ENCODE measurements at places on chromosomes 1 and 21.

GRCh38 chr1:114522264-114522575, 11.2 kb upstream of the TRIM33 start:
- no peak for DNase-seq

DNA sequence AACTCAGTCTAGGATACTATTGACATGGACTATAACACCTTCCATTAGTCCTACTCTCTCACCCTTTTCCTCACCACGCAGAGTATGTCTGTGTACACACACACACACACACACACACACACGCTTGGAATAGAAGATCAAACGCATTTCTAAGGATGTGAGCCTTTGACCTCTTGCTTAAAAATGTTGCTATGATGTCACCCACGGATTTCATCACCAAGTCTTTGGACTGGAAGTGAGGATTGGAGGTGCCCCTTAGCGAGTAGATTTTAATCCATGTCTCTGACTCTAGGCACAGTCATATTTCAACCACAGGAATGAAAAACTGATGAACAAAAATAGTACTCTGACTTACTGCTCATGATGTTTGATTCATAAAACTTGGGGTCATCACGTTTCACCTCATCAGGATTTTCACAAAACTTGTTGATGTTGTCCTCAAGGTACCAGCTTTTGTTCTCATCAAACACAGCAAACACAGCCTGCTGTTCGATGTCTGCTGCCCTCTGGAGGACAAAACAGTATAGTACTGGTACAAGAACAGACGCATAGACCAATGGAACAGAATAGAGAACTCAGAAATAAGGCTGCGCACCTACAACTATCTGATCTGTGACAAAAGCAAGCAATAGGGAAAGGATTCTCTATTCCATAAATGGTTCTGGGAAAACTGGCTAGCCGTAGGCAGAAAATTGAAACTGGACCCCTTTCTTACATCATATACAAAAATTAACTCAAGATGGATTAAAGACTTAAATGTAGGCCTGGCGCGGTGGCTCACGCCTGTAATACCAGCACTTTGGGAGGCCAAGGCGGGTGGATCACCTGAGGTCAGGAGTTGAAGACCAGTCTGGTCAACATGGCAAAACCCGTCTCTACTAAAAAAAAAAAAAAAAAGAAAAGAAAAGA, 39.9 kb downstream of the F5 start:
- DNase-seq = peak; percentile 2

- DNase-seq = no peak
These were observed 173.9 kb downstream of the HHIPL2 start for GRCh38 chr1:222373831-222374602.

DNA sequence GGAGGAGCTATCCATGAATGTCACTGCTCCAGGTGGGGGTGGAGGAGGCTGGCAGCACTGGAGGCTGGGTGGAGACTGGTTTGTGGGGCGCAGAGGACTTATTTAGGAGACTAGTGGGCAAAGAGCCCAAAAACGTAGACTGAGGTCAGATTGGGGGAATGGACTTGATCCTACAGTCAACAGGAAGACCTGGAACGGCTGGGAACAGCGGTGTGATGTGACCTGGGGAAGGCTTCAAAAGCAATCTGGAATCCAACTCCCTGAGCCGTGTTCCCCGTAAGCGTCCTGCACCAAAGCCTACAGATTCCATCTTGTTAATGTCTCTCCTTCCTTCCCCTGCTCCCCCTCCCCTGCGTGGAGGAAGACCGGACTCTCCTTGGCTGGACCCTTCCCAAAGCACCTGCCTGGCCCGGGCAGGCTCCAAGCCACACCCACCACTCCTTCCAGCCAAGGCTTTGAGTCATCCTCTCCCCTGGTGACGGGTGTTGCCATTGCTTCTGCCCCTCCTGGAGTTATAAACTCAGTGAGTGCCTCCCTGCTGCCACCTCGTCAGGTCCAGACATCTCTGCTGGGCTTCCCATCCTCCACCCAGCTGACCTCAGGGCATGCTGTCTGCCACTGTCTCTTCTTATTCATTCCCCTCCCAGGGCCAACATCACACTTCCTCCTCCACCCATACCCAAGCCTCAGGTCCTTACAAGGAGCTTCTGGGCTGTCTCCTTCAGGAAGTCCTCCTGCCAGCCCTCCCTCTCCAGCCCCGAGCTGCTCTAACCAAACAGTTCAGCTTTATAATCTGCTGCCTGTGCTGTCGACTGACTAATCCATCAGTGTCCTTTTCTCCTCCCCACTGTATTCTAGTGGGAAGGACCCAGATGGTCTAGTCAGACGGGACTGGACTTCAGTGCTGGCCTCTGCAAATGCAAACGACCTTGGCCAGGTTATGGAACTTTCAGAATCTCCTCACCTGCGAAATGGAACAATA, 1.6 kb upstream of the CLSTN1 start:
- no peak for DNase-seq

GRCh38 chr21:41501919-41502318, 6.0 kb downstream of the TMPRSS2 start:
- no peak for DNase-seq

DNA sequence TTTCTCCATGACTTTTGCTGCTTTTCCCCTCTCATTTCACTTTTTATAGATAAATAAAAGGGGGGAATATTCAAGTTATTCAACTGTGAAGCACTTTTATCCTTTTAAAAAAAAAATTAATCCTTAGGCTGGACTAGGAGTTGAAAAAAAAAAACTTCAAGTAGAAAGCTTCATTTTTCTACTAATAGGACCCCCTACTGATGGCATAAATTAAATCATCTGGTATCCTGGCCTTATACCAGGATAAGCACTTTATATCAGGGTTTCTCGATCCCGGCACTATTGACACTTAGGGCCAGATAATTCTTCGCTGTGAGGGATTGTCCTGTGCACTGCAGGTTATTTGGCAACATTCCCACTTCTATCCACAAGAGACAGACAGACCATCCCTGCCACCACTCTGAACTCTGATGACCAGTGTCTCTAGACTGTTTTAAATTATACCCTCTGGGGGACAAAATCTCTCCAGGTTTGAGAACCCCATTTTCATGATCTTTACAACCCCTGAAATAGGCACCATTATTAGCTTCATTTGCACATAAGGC, 17.6 kb downstream of the USP33 start:
- DNase-seq = no peak

- no peak for DNase-seq
These were observed 742 bp upstream of the HSPA13 start for GRCh38 chr21:14383596-14384180.

DNA sequence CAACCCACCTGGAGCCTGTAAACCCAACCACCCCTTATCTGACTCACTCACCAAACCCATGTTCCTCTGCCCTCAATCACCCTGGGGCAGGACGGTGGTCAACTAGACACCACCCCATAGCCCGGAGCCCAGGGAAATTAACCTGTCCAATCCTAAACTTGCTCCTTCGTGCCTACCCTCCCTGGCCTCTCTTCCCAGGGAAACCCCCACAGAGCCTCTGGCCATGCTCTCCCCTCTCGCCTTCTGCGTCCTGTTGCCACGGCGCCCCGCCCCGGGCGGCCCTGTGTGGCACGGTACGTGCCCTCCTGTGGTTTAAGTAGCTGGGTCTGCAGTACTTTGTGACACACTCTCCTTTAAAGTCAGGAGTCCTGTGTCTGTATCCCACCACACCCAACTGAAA, 4.0 kb upstream of the FTCD start:
- DNase-seq = no peak

DNA sequence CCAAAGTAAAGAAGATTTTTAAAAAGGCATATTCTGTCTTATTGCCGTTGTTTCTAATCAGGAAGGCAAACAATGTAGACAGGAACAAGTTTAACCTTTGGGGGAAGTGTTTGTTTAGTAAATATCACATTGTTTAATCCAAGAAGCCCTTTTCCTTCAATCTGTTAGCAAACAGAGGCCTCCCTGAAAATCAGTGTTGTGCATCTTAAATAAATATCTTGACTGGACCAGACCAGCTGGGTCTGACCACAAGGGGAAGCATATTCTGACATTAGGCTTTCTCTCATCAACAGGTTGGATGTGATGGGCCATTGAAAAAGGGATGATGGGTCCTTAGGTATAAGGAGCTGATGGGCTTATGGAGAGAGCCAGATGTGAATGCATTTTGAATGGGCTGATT, 81.8 kb upstream of the SGIP1 start:
- no peak for DNase-seq

DNA sequence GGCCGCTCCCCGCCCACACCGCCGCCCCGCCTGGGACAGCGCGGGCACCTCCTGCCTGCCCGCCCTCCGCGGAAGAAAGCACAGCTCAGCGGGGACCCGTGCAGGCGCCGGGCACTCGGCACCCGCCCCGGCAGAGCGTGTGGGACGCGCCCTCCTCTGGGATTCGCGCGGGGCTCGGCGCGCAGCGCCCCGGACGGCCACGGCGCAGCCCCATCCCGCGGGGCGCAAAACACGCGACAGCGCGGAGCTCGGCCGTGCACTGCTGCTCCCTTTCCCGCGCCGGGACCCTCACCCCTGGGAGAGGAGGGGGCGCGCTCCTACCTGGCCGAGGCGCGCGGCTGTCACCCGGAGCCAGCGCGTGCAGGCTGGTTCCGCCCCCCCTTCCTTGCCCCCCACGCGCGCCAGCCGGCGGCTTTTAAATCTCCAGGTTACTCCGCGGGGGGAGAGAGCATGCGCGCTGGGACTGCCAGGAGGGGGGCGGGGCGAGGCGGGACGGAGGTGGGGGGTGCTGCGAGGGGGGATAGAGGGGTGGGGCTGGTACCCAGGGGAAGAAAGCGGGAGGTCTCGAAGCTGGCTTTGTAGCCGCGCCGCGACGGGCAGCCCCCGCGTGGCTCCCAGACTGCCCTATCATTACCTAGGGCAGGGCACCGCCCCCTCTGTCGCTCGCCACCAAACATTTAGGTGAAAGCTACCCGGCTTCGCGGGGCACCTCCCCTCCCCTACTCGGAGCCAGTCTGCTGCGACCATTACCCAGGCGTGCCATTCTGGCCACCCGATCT, at the start of gene SLC45A3:
Gene SLC45A3, minus strand, starts transcription at position 437 of the 779 bp plus-strand sequence. CDS start 15,853 bp downstream, outside the sequence.
- DNase-seq = peak; percentile 33

- DNase-seq = no peak
These were observed 928 bp downstream of the SLC6A17 start for GRCh38 chr1:110151175-110151669.

DNA sequence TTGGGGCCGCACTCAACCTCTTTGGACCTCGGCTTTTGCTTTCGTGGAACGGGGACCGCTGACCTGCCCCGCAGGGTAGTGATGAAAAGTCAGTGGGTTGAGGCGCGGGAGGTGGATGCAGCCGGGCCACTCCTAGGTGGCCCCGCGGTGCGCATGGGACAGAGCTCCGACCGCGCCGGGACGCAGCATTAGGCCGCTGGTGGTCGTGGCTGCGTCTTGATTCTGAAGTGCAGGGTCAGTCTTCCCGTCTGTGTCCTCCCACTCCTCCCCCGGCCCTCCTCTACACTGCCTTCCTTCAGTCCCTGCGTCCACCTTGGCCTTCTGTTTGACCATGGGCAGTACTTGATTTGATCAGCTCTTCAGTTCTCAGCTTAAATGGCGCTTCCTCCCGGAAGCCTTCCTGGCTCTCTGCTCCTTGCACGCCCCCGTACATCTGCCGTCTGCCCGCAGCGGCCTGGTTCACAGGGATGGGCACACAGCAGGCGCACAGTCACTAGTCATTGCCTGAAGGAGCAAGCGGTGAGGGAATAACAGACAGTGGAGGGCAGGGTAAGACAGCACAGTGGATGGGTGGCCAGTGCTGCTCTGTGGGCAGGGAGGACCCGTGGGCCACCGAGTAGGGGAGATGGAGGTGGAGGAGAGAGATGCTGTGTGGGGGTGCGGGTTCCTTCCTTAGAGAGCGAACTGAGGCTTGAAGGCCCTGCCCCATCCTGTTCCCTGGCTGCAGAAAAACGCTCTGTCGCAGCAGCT, 633 bp downstream of the THEMIS2 start:
- no peak for DNase-seq

- no peak for DNase-seq
These were observed 390.1 kb downstream of the PCP4 start for GRCh38 chr21:40257342-40257741.

GRCh38 chr1:188432427-188432826, 1603.7 kb downstream of the PLA2G4A start:
- DNase-seq = no peak

- no peak for DNase-seq
These were observed 480.6 kb downstream of the CAMTA1 start for GRCh38 chr1:7265771-7266371.

- no peak for DNase-seq
These were observed 1349.0 kb upstream of the B3GALT2 start for GRCh38 chr1:194535369-194535768.

DNA sequence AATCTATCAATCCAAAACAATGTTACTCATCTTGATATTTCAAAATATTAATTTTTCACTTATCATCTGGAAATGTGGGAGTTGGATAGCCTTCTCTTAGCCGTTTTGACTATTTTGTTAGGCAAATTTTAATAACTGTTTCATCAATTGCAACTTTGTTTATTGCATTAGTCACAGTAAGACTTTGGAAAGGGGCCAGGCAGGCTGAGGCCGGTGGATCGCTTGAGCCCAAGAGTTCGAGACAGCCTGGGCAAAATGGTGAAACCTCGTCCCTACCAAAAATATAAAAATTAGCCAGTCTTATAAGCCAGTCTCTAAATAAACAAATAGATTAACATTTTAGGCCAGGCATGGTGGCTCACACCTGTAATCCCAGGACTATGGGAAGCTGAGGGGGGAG, 113.0 kb upstream of the NR5A2 start:
- DNase-seq = no peak

GRCh38 chr1:29691499-29691898, 455.2 kb downstream of the PTPRU start:
- DNase-seq = no peak

DNA sequence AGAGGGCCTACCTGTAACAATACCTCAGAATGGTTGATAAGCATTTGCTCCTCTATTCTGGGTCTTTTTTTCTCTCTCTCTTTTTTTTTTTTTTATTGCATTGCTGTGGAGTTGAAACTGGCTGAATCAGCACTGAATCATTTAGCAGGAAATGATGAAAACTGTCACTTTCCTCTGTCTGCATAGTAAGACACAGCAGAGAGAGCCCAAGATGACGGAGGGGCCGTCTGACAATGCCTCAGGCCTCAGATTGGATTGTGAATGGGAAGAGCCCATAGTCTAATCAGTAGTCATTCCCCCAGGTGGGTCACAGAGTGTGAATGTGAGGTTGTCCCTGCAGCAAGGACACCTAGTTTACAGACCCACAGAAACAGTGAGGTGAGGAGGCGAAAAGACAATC, 193.2 kb upstream of the PLXNA2 start:
- no peak for DNase-seq

DNA sequence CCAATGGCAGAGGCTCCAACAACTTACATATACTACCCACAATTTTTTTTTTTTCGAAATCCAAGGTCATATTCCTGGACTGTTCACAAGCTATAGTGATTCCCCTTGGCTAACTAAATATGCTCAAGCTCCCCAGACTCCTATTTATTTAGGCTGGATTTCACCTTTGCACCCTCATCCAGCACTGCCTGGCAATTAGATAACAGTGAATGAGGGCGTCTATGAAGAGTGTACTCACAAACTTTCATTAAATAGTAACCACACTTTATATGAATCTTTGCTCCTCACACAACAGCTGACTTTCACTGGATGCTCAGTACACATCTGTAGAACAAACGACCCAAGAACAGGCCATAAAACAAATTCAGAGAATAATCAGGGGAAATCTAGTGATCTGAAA, 51.6 kb downstream of the DSCAM start:
- no peak for DNase-seq

Measured in stimulated activated CD8-positive, alpha-beta memory T cell treated with anti-CD3 and anti-CD28 coated beads, Interleukin-2, amount 100 ng/mL, for 48 hours (primary cell).